ENCODE measurements at places on chromosomes 5 and 9.

DNA sequence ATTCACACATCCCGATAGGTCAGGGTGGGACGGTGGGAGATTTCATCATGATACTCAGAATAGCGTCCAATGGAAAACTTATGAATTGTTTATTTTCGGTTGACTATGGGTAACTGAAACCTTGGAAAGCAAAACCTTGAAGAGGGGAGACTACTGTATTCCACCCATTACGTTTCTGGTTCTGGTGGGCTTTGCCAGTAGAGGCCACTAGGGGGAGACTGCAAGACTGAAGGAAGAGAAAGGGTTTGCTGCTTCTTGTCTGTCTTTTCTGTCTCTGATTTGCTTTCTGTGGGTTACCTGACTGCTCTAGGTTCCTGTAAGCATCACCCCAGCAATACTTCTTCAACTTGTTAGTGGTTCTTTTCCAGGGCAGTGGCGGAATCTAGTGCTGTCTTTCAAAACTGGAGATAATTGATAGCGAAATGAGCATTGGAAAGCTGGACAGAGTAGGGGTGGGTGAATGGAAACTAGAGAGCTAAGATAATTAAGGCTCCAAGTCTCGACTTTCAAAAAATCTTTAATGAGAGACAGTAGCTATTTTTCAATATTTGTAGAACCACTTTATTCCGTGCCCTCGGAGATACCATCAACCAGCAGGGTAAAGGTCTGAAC is 27.0 kb downstream of the GRIN3A start:
- no peak for DNase-seq

GRCh38 chr5:103919506-103919905 is 356.9 kb upstream of the NUDT12 start:
- DNase-seq = no peak

DNA sequence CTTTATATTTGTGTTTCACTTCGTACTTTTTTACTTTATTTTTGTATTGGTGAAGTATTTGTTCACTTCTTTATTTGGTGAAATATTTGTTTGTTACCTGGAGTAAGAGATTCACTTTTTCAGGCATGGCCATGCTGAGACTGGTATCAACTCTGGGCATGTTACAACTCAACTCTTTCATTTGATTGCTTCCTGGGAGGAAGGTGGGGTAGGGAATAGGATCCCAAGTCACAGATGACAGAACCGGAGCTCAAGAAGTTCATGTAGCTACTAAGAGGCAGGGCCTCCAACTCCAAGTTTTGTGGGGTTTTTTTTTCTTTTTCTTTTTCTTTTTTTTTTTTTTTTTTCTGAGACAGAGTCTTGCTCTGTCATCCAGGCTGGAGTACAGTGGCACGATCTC is 6.1 kb upstream of the ADGRD2 start:
- DNase-seq = no peak

DNA sequence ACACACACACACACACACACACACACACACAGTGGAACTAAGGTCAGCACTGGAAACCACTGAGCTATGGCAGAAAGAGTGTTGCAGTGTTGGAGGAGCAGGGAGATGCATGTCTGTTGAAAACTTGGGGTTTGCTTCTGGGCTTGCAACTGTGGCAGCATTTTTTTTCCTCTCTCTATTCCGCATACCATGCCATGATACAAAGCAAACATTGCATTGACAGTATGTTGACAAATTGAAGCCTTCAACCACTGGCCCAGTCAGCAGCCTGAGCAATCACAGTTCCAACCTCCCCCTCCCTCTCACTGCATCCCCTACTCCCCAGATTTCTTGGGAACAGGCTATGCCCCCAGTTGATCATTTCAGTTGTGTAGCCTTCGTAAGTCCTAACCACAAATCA is 478.1 kb upstream of the WWC1 start:
- no peak for DNase-seq

- DNase-seq = no peak
Observed at GRCh38 chr9:126347093-126347492, 20.5 kb downstream of the MVB12B start.

DNA sequence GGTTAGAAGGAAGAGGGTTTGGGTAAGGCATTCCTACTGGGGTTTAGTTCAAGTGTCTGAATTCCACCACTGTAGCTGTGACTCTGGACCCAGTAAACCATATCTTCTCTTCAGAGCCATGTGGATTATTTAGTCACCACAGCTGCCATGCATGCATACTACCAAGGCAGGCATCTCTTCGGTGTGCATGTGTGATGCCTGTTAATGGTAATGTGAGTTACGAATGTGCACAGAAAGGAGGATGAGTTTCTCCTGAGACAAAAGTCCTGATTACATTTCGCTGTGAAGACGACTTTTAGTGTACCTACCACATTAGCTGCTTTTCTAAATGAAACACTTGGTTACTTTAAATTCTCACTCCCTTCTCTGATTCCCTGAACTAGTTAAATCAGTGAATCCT is 9.3 kb downstream of the PBX3 start:
- DNase-seq = no peak

DNA sequence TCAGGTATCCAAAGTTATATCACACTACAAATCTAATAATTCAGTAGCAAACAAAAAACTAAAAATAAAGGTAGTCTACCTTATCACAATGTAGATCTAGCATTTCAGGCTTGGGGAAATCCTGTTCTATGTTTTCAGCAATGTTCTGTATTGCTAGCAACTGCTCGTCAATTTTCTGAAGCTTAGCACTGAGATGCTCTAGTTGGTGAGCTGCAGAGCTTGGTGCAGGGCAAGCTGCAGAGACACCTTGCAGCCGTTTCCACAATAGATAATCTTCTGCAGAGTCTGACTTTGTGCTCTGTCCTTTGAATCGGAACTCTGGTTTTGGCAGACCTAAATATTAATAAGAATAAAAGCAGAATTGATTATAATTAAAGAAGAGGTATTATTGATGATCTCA is 95.5 kb downstream of the CPLANE1 start:
- DNase-seq = no peak

- DNase-seq = no peak
Observed at GRCh38 chr5:158958021-158958994, 141.4 kb downstream of the EBF1 start.

- no peak for DNase-seq
Observed at GRCh38 chr9:86508208-86508903, 154.1 kb upstream of the TUT7 start.

DNA sequence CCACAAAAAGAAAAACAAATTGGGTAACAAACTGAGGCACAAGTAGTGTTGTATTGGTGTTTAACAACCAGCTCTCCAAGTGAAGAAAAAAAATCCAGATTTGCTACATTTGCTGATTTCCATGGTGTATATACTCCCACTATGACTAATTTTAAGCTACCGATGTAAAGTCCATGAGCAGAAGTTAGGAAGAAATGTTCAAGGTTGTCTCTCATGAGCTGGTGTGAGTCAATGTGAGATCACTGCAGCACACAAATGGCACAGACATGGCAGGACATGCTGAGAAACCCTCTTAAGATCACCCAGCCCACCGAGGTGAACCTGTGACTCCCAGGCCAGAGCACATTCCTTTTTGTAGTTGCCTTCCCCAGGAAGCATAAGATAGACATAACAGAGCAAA is 36.2 kb downstream of the SLC44A1 start:
- DNase-seq = no peak

DNA sequence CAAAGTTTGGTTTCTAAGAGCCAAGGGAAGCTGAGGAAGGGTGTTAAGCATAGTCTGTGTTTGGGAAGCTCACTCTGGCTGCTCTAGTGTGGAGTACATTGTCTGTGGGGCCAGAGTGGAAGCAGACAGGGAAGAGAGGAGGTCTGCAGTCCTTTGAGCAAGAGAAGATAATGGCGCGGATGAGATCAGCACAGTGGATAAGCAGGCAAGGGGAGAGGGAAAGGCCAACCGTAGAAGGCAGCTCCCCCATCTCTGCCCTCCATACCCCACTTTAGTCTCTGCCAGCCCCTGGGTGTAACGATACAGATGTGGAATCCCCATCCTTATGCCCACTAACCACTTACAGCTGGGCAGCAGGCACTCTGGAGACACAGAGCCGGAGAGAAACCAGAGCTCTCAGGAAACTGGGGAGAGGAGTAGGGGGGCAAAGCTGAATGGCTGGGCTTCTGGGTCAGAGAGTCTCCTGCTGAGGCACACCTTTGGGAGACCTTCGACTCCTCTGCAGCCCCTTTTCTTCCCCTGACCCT is 75.0 kb downstream of the SLIT3 start:
- DNase-seq = no peak

- no peak for DNase-seq
Observed at GRCh38 chr5:120405286-120405864, 58.7 kb upstream of the PRR16 start.

DNA sequence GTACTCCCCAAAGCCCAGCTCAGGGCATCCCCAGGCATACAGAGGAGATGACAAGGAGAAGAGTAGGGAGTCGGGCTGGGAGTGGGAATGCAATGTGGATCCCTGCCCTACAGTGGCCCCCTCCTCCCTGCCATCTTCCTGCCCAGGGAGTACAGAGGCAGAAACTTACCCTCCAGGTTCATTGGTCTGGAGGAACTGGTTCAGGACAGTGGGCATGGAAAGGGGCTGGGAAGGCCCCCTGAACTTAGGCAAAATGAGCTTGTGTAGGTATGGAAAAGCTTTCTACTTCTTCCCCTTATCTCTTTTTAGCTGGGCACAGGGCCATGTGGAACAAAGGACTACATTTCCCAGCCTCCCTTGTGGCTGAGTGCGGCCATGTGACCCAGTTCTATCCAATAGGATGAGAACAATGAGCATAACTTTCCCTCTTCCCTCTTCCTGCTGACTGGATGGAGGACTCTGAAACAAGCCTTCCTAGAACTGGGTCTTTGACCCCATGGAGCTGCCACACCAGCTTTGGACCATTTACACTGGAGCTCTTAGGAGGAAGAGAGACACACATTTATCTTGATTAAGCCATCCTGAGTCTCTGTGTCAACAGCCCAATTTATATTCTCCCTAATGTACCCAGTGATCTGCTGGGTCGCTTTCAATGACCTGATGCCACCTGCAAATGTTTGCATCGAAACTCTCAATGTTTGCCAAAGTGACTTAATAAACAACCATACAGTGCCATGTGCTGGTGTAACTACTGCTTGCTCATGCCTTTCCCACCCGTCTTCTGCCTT is 25.0 kb upstream of the HMCN2 start:
- DNase-seq = peak; percentile 30

- DNase-seq = no peak
Observed at GRCh38 chr9:110371411-110372007, 33.8 kb upstream of the TXNDC8 start.

DNA sequence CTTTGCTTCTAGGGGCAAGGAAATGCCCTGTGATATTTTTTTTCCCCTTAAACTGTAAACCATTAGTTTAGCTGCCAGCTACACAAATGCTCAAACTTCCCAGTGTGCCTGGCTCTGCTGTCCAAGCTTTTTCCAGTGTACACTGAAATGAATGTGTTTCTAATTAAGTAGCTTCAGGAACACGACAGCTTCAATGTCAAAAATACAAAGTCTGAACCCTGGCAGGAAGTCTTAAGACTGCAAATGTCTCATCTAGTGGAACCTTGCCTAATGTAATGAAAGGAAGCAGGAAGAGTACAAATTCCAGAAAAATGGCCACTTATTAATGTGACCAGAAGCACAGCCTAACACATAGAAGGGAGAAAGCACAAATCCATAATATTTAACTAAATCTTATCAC is 255.2 kb downstream of the CRB2 start:
- no peak for DNase-seq

GRCh38 chr5:123992641-123993040 is 480.7 kb downstream of the CSNK1G3 start:
- no peak for DNase-seq

DNA sequence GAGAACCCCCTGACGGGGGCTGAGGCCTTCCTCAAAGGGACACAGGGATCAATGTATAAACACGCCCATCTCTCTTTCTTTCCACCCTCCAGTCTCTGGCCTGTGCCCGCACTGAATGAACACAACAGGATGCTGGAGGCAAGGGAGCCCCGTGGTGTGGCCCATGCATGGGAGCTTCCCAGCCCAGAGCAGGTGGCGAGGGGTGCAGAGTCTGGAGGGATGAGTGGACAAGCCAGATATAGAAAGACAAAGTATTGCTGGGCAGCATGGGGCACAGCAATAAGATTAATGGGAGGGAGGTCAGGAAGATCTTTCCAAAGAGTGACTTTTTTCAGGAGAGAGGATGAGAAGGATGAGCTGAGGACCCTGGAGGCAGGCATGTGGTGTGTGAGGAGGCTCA is 103.7 kb downstream of the C5orf15 start:
- no peak for DNase-seq

- DNase-seq = no peak
Observed at GRCh38 chr9:70549926-70550325, 135.5 kb upstream of the KLF9 start.

GRCh38 chr5:28903643-28904042 is 1865.3 kb upstream of the CDH9 start:
- DNase-seq = no peak

DNA sequence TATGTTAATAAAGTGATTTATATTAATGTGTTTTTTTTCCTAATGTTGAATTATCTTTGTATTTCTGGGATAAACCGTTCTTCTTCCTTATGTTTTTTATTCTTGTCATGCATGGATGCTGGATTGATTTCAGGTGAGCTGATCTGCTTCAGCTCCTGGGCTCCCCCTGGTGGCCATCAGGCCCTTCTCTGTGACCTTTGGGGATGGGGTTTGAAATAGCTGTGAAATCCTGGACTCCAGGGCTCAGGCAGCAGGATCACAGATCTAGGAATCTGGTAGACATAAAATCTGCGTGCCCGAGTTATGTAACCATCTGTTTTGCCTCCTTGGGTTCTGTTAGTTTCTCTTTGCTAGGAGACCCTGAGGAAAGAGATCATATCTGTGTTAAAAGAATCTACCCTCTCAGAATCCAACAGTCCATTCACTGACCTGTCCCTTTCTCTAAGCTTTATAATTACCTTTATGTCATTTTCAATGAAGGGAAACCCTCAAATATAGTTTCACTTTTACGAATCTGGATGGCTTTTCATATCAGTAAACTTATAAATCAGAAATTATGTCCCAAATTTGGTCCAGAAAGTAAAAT is 12.2 kb upstream of the OR13J1 start:
- DNase-seq = peak; percentile 20

GRCh38 chr5:160486573-160486972 is 64.9 kb downstream of the PTTG1 start:
- no peak for DNase-seq

GRCh38 chr5:65149827-65150226 is 331.9 kb downstream of the ADAMTS6 start:
- no peak for DNase-seq

DNA sequence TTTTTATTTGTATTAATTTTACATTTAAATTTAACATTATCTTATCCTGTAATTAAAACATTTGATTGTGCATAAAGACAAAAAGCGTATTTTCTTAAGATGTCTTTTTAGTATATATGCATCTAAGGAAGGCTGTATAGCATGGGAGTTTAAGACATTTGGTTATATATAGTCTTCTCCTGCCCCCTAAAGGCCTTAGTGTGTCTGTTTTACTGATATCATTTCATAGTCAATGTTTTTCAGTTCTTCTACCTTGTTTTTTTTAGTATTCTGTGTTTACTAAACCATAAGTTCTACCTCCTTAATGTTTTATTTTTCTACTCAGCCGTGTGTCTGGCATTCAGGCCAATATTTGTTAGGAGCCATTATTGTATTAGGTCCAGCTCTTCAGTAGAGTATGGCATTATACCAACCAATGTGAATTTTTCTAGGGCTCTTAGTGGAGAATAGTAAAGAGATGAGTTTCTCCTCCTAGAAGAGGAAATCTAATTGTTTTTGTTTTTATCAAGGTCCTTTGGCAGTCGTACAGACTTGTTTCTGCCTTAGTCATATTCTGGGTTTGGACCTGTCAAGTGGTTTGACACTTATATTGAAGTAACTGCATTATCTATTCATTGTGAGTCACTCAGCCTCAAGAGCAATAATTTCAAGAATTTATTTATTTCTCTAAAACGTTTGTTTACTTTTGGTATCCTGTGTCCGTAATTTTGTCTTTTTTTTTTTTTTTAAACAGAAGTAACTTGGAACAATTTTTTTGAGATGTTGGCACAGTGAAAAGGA is 74.8 kb downstream of the SLF1 start:
- DNase-seq = peak; percentile 4

All from NCI-H526 treated with DMSO at 0.1 percent for 48 hours (cell line).